ENCODE measurements at places on chromosomes 3 and 15. TPM values are rescaled to one million over a fixed set of nuclear protein-coding genes. Genes with fewer than 3 reads are reported as not detected.

DNA sequence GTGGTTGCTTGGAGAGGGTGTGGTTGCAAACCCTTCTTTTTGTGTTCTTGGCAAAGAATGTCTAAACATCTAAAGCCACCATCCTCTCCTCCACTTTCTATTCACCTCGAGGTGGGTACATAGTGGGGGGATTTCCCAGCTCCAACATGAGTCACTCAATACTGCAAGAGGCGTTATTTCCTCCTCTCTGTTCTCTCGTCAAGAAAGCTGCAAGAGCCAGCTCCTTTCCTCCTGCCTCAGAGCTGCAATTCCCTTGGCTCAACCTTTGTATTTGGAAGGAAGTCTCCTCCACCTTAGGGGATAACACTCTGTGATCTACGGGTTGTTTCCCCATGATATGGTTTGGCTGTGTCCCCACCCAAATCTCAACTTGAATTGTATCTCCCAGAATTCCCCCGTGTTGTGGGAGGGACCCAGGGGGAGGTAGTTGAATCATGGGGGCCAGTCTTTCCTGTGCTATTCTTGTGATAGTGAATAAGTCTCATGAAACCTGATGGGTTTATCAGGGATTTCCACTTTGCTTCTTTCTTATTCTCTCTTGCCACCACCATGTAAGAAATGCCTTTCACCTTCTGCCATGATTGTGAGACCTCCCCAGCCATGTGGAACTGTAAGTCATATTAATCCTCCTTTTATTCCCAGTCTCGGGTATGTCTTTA, 138.4 kb downstream of the PLCL2 start:
- no peaks in the 10 kb centered on the region for H3K27me3 ChIP-seq
- peaks cover 40% of the 10 kb centered on the region for H3K4me1 ChIP-seq
- no peak for DNase-seq
- peaks cover 43% of the 10 kb centered on the region for H3K36me3 ChIP-seq
- peak overlapping the region; percentile 62 for H3K4me3 ChIP-seq
- H3K27ac ChIP-seq, result peak overlapping the region; percentile 80

- no peak overlapping the region for H3K27ac ChIP-seq
- H3K4me3 ChIP-seq, result no peak overlapping the region
- H3K4me1 ChIP-seq, result peaks cover 23% of the 10 kb centered on the region
- peaks cover 4% of the 10 kb centered on the region for H3K36me3 ChIP-seq
These were observed 23.8 kb downstream of the METTL6 start for GRCh38 chr3:15403495-15403894.

- DNase-seq, result no peak
- no peak overlapping the region for H3K4me3 ChIP-seq
- no peak overlapping the region for H3K27ac ChIP-seq
- peaks cover 5% of the 10 kb centered on the region for H3K4me1 ChIP-seq
- H3K27me3 ChIP-seq, result peaks cover 23% of the 10 kb centered on the region
- no peaks in the 10 kb centered on the region for H3K36me3 ChIP-seq
These were observed 147.7 kb downstream of the SMAD6 start for GRCh38 chr15:66849746-66850077.

GRCh38 chr3:126266850-126267168, 86.4 kb upstream of the ALDH1L1 start:
- no peak overlapping the region for H3K4me3 ChIP-seq
- H3K27me3 ChIP-seq, result peaks cover 29% of the 10 kb centered on the region
- no peak for DNase-seq

DNA sequence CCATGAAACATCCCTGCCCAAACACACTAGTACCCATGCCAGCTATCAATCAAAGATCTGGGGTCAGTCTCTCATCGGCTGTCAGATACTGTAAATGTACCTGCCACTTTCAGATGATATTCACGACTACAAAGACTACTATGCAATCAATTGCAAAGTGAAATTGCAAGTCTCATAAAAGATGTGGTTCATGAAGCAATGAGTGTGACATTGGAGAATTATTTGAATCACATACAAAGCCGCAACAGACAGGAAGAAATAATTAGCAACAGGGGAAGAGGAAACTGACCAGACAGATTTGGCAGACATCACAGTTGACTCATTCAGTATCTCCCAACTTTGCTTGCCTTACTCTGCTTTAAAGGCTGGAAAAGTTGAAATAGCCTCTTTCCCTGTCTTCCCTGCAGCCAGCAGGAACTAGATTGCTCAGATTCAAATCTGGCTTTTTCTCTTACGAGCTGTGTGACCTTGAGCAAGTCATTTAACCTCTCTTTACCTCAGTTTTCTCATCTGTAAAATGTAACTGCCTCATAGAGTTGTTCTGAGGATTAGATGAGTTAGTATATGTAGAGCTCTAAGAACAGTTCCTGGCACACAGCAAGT, 95.7 kb upstream of the C3orf80 start:
- H3K27ac ChIP-seq, result no peak overlapping the region
- H3K4me3 ChIP-seq, result no peak overlapping the region
- H3K4me1 ChIP-seq, result peaks cover 2% of the 10 kb centered on the region
- DNase-seq, result no peak
- H3K36me3 ChIP-seq, result no peaks in the 10 kb centered on the region
- peaks cover 20% of the 10 kb centered on the region for H3K27me3 ChIP-seq

The HCN4 gene
- not detected for total RNA-seq

DNA sequence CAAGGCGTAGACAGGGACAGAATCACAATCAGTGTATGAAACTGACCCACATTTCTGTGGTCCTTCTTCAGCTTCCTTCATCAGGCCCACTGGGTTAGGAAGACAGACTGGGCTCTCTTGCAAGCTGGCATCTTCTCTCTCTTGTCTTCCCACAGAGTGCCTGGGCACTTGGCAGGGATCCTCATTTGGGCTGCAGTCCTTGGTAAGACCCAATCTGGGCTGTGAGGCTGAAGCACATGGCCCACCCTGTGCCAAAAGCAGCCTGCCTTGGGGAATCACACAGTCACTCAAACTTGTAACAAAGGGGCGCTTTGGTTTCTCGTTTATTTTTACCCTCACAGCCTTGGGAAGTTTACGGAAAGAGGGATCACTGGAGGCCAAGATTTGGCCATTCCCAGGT, 8.2 kb upstream of the EPHB3 start:
- no peaks in the 10 kb centered on the region for H3K4me1 ChIP-seq
- H3K27ac ChIP-seq, result no peak overlapping the region
- peaks cover 11% of the 10 kb centered on the region for H3K27me3 ChIP-seq
- H3K36me3 ChIP-seq, result no peaks in the 10 kb centered on the region

The RTP1 gene
- total RNA-seq, result not detected

The TMEM207 gene
- total RNA-seq, result not detected

GRCh38 chr15:60414016-60414682, 16.4 kb upstream of the ANXA2 start:
- peaks cover 3% of the 10 kb centered on the region for H3K4me1 ChIP-seq
- H3K27ac ChIP-seq, result no peak overlapping the region
- no peaks in the 10 kb centered on the region for H3K27me3 ChIP-seq
- H3K36me3 ChIP-seq, result peaks cover 3% of the 10 kb centered on the region
- no peak for DNase-seq
- H3K4me3 ChIP-seq, result no peak overlapping the region

DNA sequence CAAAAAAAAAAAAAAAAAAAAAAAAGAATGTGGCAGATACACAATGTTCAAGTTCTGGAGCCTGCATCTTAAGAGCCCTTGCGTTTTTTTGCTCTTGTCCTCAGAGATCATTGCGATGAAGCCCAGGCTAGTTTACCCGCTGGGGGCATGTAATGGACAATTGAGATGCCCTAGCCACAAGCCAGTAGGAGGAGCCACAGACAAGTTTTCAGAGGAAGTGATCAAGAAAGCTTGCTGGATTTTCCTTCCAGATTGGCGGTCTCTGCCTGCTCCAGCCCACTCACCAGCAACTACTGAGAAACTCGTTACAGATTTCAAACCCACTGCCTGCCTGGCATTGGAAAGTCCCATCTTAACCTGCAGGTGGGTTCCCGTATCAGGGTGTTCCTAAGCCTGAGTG, 192.1 kb upstream of the EOMES start:
- no peaks in the 10 kb centered on the region for H3K4me1 ChIP-seq
- H3K27me3 ChIP-seq, result no peaks in the 10 kb centered on the region
- no peak overlapping the region for H3K27ac ChIP-seq
- H3K4me3 ChIP-seq, result no peak overlapping the region

The CISH gene
- 400 TPM for total RNA-seq

DNA sequence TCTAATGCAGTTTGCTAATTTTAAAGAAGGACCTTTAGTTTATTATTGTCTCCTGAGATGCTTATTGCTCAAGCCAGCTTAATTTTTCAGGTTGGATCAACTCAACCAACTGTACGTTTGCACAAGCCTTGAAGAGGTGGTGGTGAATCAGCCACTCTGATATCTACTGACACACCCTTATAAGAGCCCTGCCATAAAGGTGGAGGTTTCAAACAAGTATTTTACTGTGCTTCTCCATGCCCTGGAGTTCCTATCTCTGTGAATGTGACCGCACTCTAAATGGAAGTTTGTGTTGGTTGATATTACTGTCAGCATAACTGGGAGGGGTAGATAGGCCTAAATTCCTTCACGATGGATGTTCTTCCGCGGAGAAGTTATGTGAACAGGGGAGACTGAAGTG, 297.3 kb upstream of the UBE2E1 start:
- no peaks in the 10 kb centered on the region for H3K36me3 ChIP-seq
- no peak overlapping the region for H3K27ac ChIP-seq
- H3K4me3 ChIP-seq, result no peak overlapping the region
- DNase-seq, result no peak
- H3K4me1 ChIP-seq, result no peaks in the 10 kb centered on the region

- no peak overlapping the region for H3K4me3 ChIP-seq
- no peak for DNase-seq
- H3K27ac ChIP-seq, result no peak overlapping the region
- H3K4me1 ChIP-seq, result no peaks in the 10 kb centered on the region
These were observed 167.2 kb downstream of the RBMS3 start for GRCh38 chr3:29447946-29448627.

DNA sequence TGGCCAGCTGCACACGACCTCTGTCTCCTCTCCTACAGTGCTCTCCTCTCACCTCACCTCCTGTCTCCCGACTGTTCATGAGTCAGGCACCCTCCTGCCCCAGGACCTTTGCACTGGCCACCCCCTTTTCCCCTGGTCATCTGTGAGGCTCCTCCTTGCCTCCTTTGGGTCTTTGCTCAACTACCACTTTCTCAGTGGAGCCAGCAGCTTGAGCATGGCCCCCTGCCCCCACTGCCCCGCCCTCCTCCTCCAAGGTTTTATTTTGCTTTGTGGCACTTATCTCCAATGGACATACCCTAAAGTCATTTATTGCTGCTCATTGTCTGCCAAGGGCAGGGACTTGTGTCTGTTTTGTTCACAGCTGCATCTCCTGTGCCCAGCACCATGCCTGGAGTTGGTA, 64.3 kb downstream of the MGLL start:
- H3K27me3 ChIP-seq, result peaks cover 10% of the 10 kb centered on the region
- no peak overlapping the region for H3K4me3 ChIP-seq
- no peak overlapping the region for H3K27ac ChIP-seq
- no peaks in the 10 kb centered on the region for H3K36me3 ChIP-seq
- DNase-seq, result no peak
- H3K4me1 ChIP-seq, result peaks cover 22% of the 10 kb centered on the region

DNA sequence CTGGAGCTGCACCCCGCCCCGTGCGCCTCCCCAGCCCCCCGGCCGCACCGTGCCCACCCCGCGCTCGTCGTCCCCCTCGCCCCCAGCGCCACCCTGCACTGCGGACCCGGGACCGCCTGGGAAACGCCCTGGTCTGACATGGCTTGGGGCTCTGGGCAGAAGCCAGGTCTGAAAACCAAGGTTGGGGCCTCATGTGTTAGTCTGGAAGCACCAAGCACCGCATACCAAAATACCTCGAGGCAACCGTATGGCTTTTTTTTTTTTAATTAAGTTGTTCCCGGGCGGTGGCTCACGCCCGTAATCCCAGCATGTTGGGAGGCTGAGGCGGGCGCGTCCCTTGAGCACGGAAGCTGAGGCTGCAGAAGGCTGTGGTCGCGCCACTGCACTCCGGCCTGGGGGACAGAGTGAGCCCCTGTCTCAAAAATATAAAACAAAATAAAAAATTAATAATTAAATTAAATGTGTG, 91.5 kb upstream of the CHD2 start:
- H3K4me3 ChIP-seq, result peak overlapping the region; percentile 92
- peak overlapping the region; percentile 79 for H3K27ac ChIP-seq
- H3K36me3 ChIP-seq, result peaks cover 5% of the 10 kb centered on the region
- no peak for DNase-seq
- no peaks in the 10 kb centered on the region for H3K27me3 ChIP-seq

All from activated naive CD8-positive, alpha-beta T cell treated with anti-CD3 and anti-CD28 coated beads, Interleukin-2, amount 10 ng/mL, durations not matched to agents 7 days and 5 days (primary cell).